Type B pancreatic cell (in vitro differentiated cells): ENCODE measurements at places on chromosomes 2 and 18.

GRCh38 chr2:72793798-72794440 lies 31.9 kb downstream of the EXOC6B start:
- no peak for DNase-seq

DNA sequence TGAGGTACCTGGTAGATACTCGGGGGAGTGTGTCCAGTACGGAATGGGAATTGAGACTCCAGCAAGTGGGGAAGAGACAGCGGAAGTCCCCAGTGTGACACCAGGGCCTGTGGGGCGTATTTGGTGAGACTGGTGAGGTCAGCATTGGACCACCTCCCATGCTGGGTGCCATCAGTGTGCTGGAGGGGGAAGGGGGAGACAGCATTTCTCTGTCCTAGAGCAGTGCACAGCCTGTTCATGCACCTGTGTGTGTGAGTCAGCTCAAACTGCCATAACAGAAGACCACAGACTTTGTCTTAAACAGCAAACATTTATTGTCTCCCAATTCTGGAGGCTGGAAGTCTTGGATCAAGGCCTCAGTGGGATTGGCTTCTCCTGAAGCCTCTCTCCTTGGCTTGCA lies 301.8 kb downstream of the GBX2 start:
- no peak for DNase-seq

- DNase-seq, result no peak
Measured at GRCh38 chr2:95374029-95374428, 28.5 kb upstream of the FAHD2A start.

- no peak for DNase-seq
Measured at GRCh38 chr18:47054369-47054768, 18.9 kb upstream of the ELOA2 start.

DNA sequence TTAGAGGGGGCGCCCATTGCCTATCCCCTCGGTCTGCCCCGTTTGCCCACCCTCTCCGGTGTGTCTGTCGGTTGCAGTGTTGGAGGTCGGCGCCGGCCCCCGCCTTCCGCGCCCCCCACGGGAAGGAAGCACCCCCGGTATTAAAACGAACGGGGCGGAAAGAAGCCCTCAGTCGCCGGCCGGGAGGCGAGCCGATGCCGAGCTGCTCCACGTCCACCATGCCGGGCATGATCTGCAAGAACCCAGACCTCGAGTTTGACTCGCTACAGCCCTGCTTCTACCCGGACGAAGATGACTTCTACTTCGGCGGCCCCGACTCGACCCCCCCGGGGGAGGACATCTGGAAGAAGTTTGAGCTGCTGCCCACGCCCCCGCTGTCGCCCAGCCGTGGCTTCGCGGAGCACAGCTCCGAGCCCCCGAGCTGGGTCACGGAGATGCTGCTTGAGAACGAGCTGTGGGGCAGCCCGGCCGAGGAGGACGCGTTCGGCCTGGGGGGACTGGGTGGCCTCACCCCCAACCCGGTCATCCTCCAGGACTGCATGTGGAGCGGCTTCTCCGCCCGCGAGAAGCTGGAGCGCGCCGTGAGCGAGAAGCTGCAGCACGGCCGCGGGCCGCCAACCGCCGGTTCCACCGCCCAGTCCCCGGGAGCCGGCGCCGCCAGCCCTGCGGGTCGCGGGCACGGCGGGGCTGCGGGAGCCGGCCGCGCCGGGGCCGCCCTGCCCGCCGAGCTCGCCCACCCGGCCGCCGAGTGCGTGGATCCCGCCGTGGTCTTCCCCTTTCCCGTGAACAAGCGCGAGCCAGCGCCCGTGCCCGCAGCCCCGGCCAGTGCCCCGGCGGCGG lies 1.7 kb downstream of the MYCN start:
- DNase-seq, result peak; percentile 77

GRCh38 chr18:51802569-51803428 lies 537.2 kb upstream of the DCC start:
- no peak for DNase-seq

DNA sequence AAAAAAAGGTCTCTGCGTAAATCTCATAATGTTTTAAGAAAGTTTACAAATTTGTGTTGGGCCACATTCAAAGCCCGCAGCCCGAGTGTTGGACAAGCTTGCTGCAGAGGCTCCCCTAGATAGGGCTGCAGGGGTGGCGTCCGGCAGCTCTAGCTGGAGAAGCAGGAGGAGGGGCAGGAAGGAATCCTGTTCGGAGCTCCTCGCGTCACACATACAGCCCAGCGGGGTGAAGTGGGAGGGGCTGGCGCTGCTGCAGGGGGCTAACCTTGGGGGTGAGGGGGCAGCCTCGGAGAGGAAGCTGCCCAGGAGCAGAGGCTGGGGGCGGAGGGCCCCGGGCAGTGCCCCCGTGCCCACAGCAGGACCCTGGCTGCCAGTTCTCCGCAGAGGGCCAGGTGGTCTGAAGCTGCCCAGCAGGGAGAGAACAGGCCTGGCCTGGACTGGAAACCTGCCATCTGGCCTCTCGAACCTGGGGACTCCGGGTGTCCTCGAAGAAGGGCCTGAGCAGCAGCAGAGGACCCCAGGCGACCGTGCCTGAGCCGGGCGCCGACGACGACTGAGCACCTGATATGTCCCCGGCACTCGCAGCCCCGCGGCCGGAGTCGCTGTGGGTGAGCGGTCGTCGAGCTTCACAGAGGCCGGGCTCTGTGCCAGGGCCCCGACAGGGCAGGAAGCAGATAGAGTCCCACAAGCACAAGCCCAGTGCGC lies 2.6 kb upstream of the GPR35 start:
- DNase-seq, result no peak

- no peak for DNase-seq
Measured at GRCh38 chr2:191951376-191951775, 104.5 kb upstream of the CAVIN2 start.

DNA sequence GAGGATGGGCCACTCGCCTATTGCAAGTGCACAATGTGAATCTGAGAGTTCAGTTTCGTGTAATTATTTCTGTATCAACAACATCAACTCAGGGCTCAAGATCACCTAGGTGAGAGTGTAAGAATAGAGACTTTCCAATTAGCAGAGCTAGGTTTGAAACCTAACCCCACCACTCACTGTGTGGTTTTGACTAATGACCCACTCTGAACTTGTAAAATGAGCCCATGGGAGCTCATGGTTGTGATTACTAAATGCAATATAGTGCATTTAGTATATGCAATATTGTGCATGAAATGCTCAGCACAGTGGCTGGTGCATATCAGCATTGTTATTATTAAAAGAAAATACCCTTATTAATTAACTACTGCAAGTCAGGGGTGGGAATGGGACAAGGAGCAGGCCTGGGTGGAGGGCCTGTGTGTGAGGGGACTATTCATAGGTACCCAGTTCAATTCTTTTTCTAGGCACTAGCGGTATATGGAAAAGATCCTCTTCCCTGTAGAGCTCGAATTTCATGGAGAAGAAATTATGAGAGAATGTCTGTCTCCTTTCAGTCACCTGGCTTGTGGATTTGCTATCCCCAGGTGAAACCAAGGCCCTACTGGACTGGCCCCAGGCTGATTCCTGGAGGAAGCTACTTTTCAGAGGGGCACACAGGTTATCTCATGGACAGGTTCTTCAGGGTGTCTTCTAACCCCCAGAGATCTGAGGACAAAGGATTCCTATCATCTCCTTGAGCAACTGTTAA lies 169.5 kb downstream of the GFPT1 start:
- DNase-seq, result no peak

DNA sequence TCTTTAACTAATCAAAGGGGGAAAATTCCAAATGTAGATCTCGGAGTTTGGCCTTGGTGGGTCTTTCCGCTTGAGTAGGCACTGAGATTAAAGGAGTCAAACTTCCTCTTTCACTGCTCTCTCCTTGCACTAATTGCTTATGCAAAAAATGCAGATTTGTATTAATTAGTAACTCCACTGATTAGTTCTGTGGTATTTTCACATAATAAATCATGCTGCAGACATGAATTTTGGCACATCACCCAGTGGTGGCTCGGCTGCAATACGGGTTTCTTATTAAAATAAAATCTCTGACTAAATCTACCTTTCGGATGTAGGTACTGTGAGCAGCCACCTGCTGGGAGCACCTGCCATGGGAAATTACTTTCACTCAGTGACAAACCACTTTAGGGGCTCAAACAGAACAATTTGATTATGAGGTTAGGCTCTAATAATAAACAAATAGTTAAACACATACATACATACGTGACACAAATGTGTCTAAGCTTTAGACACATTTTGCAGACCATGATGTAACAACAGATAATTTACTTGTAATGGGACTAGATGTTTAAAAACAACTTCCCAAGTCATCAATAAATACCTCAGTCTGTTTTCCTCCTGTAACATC lies 6.4 kb upstream of the NEUROD1 start:
- DNase-seq, result no peak

GRCh38 chr2:46411985-46412384 lies 67.4 kb upstream of the TMEM247 start:
- no peak for DNase-seq
